Left lung (tissue), 14 donors: ENCODE measurements at places on chromosomes 1 and 21. TPM values are rescaled to one million over a fixed set of nuclear protein-coding genes. Genes with fewer than 3 reads are reported as not detected.
A peak's percentile ranks its signal among the peaks of the same experiment; 100 is the strongest.

- no peak for DNase-seq
- H3K4me3 ChIP-seq = no peak overlapping the region
Observed at GRCh38 chr1:22410928-22411495, 40.6 kb upstream of the ZBTB40 start.

DNA sequence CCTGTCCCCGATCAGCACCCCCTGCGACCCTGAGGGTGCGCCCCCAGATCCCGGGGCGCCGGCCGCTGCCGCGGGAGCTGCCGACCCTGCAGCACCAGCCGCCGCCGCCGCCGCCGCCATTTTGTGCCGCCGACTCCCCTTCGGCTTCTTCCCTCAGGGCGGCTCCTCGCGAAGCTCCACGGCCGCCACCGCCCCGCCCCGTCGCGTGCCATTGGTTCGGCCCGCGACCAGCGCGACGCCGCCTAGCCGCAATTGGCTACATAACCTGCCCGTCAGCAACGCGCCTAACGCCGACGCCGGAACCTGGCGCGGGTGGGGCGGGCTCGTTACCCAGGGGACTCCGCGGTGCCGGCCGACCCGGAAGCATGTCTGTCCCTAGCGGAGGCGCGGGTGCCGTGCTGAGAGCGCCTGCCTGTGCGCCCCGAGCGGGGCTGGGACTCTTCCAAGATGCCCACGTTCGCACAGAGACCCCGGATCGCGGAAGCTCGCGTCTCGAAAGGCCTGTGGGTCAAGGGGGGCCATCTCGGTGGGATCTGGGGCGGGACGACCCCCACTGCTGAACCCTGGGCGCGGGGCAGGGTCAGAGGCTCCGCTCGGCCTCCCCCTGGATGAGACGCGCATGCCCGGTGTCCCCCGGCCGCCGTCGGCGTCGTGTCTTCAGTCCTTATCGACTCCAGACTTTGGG, at the start of gene CCNL2:
CCNL2 (minus strand) TSS at position 149 of the 685 bp plus-strand sequence; CDS start at position 120, 29 bp downstream.
- no peaks in the 10 kb centered on the region for H3K27me3 ChIP-seq
- peaks cover 16% of the 10 kb centered on the region for H3K4me1 ChIP-seq
- DNase-seq = peak; percentile 99

DNA sequence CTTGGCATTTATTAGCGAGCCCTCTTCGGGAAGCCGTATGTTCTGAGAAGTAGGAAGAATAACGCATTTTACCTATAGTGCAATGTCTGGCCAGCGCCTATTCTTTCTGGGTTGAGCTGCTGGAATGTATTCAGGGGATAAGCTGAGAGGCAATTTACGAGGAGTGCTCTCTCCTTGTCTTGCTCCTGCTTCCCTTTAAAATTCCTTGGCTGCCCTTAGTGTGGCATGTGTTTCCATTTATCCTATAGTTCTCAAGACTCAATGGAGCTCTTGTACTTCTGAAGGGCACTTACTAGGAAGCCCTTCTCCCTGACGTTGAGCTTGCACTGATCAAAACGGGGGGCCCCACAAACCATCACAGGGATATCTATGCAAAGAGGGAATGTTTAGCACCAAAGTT, 364.6 kb downstream of the DISC1 start:
- H3K27ac ChIP-seq = peak overlapping the region; percentile 5
- H3K36me3 ChIP-seq = no peaks in the 10 kb centered on the region
- no peak overlapping the region for H3K4me3 ChIP-seq
- no peaks in the 10 kb centered on the region for H3K27me3 ChIP-seq
- no peaks in the 10 kb centered on the region for H3K4me1 ChIP-seq

DNA sequence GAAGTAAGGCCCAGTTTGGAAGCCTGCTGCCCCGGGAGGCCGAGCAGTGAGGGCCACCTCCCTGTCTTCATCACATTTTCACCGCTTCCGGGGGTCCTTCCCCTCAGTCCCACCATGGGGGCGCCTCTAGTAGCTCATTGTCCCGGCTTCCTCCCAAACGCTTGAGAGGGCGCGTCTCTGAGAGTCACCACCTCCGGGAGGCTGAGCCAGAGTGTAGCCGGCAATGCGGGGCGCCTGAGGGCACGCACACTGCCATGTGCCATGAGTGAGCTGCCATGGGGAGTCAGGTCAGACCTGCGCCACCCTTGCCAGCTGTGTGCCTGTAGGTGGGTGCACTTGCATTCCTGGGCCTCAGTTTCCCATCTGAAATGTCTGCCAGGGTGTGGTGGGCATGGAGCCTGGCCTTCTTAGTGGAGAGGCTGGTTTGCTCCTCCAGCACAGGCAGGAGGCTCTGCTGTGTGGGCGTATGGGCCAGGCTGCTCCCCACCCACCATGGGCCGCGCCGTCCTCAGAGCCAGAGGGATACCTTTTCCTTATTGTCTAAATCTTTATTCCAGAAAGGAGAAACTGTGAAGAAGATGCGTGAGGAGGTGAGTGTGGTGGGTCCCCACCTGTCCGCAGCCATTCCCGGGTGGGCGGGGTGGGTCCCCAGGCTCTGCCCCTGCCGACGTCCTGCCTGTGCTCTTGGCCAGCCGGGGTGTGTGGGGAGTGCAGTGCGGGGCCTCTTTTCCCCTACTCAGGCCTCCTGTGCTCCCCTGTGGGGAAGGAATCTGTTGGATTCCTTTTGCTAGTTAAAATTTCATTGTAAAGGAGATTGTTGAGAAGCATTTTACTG, 81.3 kb upstream of the COL6A1 start:
- H3K4me3 ChIP-seq = no peak overlapping the region
- H3K27me3 ChIP-seq = no peaks in the 10 kb centered on the region
- no peak overlapping the region for H3K27ac ChIP-seq
- DNase-seq = peak; percentile 27

- DNase-seq = no peak
- H3K36me3 ChIP-seq = no peaks in the 10 kb centered on the region
- H3K4me3 ChIP-seq = no peak overlapping the region
- H3K27me3 ChIP-seq = no peaks in the 10 kb centered on the region
- no peaks in the 10 kb centered on the region for H3K4me1 ChIP-seq
Observed at GRCh38 chr1:208455821-208456220, 211.6 kb upstream of the PLXNA2 start.

GRCh38 chr1:19651141-19651737, 7.1 kb downstream of the NBL1 start:
- H3K27ac ChIP-seq = peak overlapping the region; percentile 36
- no peak overlapping the region for H3K4me3 ChIP-seq
- H3K27me3 ChIP-seq = no peaks in the 10 kb centered on the region
- H3K36me3 ChIP-seq = no peaks in the 10 kb centered on the region
- peaks cover 13% of the 10 kb centered on the region for H3K4me1 ChIP-seq

DNA sequence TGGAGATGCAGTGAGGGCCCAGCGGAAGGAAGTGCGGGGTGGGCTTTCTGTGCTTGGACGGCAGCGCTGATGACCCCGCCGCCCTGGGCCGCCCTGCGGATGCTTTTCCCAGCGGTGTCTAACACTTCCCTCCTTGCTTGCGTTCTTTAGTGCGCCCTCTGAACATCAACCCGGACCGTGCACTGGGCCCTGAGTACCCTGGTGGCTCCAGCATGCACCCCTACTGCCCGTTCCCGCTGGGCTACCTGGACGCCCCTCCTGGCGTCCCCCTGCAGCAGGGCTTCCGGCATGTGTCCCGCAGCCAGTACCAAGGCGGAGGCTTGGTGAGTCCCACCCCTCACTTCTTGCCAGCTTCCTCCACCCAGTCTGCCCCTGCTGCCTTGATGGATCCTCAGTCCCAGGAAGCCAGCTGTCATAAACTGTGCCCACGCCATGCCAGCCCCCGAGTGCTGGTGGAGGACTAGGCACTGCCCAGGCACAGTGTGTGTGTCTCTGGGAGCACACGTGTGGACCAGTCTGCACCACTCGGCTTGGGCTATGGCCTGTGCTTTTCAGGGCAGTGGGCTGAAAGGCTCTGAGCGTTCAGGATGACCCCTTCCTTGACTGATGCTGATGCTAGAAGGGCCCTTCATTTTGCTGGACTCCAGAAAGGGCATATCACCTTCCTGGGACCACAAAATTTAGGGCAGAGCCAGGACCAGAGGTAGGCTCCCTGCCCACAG, 2.3 kb downstream of the DMRTB1 start:
- H3K27me3 ChIP-seq = no peaks in the 10 kb centered on the region
- H3K27ac ChIP-seq = no peak overlapping the region
- H3K36me3 ChIP-seq = no peaks in the 10 kb centered on the region
- no peak overlapping the region for H3K4me3 ChIP-seq
- no peak for DNase-seq
- H3K4me1 ChIP-seq = no peaks in the 10 kb centered on the region

GRCh38 chr1:55723001-55723400, 507.8 kb upstream of the USP24 start:
- no peaks in the 10 kb centered on the region for H3K27me3 ChIP-seq
- H3K27ac ChIP-seq = no peak overlapping the region
- no peaks in the 10 kb centered on the region for H3K36me3 ChIP-seq
- no peak for DNase-seq

- H3K4me1 ChIP-seq = no peaks in the 10 kb centered on the region
- no peak overlapping the region for H3K27ac ChIP-seq
- no peaks in the 10 kb centered on the region for H3K27me3 ChIP-seq
- no peak overlapping the region for H3K4me3 ChIP-seq
- DNase-seq = no peak
Observed at GRCh38 chr21:32861866-32862265, 90.3 kb upstream of the PAXBP1 start.

DNA sequence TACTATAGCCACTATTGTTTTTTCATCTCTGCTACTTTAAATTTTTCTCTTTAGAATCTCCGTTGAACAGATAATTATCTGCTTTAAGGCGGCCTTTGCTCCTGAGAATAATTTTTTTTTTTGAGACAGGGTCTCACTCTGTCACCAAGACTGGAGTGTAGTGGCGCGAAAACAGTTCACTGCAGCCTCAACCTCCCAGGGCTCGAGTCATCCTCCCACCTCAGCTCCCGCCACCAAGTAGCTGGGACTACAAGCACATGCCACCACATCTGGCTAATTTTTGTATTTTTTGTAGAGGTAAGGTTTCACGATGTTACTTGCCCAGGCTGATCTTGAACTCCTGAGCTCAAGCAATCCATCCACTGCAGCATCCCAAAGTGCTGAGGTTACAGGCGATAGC, 28.6 kb downstream of the TRIT1 start:
- peaks cover 10% of the 10 kb centered on the region for H3K4me1 ChIP-seq
- no peak overlapping the region for H3K27ac ChIP-seq
- no peak for DNase-seq
- no peak overlapping the region for H3K4me3 ChIP-seq

DNA sequence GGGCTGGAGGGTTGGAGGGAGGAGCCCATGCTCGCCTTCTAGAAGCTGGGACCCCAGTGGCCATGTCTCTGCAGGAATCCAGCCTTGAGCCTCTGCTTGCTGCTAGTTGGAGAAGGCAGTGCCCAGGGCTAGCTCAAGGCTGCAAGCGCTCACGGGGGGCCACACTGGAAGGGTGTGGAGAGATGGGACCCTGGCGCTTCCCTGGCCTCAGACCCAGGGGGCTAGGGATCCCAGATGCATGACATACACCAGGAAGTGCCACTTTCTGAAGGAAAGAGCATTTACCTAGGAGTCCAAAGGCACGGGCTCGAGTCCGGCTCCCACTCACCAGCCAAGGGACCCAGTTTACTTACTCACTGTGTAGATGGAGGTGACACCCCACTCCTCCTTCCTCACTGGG, 32.6 kb downstream of the NENF start:
- H3K27ac ChIP-seq = no peak overlapping the region
- DNase-seq = no peak
- H3K4me3 ChIP-seq = no peak overlapping the region
- H3K36me3 ChIP-seq = no peaks in the 10 kb centered on the region
- H3K27me3 ChIP-seq = no peaks in the 10 kb centered on the region

GRCh38 chr1:26582836-26583460, 53.4 kb downstream of the RPS6KA1 start:
- H3K27me3 ChIP-seq = no peaks in the 10 kb centered on the region
- no peaks in the 10 kb centered on the region for H3K4me1 ChIP-seq
- no peak for DNase-seq
- H3K36me3 ChIP-seq = no peaks in the 10 kb centered on the region
- no peak overlapping the region for H3K4me3 ChIP-seq
- no peak overlapping the region for H3K27ac ChIP-seq

APOBEC4 gene
- total RNA-seq = 0.89 TPM

HSD3B2 gene
- total RNA-seq = not detected

LAD1 gene
- 20.1 TPM for total RNA-seq

PTCH2 gene
- 1.0 TPM for total RNA-seq

RWDD3 gene
- total RNA-seq = 12.7 TPM

C1orf87 gene
- total RNA-seq = 0.44 TPM

CFAP74 gene
- 2.6 TPM for total RNA-seq
